ENCODE measurements at places on chromosomes 3 and 15.

GRCh38 chr3:149971403-149972075 is 844 bp upstream of the PFN2 start:
- peak; percentile 24 for DNase-seq

DNA sequence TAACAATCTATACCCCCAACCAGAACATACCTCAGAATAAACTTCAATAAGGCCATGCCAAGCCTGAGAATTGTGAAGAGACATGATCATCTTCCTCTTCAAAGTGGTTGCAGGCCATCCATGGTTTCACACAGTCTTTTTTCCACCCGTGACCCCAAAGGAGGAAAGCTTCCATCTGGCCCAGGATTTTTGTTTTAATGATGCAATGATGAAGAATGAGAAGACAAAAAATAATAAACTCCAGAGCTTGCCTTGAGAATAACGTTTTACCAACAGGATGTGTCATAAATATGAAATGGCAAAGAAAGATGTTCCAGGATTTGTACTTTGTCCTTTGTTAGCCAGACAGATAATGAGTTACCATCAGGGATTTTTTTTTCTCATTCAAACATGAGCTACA is 201.9 kb downstream of the WNT5A start:
- no peak for DNase-seq

DNA sequence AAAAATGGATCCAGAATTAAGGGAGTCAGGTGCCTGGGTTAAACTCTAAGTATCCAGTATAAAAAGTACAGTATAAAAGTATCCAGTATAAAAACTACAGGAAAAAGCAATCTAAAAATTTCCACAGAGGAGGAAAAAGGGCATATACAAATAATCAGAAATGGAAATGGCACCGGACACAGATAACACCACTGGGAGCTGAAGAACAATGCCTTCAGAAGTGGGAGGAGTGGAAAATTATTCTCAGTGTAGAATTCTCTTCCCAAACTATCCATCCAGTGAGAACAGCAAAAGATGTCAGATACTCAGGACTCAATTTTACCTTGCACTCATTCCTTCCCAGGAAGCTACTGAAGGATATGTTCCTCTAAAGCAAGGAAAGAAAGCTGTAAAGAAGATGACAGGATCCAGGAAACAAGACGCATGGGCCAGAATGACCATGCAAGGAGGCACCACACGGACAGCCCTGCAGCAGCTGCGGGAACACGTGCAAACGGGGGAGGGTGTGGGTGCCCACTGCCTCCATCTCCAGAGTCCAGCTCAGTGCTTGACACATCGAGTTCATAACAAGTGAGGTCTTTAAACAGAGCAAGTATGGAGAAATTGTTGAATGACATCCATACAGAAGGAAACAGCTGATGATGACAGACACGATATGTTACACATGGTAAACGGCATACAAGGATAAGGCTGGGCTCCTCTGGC is 68.5 kb downstream of the CHSY1 start:
- no peak for DNase-seq

DNA sequence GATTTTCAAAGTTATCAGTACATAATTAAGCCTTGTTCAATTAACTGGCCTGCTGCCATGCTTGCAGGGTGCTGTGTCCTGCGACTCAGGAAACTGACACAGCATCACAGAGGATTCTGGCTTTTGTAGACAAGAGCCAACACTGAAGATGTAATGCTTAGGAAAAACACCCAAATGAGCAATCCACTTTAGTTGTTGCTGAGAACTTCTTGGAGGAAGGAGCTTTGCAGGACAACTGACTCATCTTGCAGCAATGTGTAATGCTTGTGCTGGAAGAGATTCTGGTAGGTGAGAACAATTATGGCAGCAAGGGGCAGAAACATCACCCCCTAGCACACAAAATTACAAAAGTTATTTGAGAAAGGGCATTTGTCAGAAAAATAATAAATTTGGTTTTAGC is 67.6 kb downstream of the NLGN1 start:
- DNase-seq, result no peak

DNA sequence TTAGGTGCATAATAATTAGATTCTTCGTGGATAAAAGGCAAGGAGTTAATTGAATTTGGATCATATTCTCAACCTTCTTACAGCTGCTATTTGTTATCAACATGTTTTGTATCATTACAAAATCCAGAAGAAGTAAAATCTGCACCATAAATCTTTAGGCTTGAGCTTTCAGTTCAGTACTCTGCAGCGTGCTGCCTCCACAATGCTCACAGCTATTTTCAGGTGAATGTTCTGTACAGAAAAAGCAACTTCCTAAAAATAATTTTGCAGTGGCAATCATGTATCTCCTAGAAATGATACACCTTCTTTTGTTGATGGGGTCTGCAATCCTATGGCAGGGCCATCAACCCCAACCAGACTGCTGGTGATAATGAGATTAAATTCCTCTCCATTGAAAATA is 220.9 kb upstream of the CTNNB1 start:
- no peak for DNase-seq

DNA sequence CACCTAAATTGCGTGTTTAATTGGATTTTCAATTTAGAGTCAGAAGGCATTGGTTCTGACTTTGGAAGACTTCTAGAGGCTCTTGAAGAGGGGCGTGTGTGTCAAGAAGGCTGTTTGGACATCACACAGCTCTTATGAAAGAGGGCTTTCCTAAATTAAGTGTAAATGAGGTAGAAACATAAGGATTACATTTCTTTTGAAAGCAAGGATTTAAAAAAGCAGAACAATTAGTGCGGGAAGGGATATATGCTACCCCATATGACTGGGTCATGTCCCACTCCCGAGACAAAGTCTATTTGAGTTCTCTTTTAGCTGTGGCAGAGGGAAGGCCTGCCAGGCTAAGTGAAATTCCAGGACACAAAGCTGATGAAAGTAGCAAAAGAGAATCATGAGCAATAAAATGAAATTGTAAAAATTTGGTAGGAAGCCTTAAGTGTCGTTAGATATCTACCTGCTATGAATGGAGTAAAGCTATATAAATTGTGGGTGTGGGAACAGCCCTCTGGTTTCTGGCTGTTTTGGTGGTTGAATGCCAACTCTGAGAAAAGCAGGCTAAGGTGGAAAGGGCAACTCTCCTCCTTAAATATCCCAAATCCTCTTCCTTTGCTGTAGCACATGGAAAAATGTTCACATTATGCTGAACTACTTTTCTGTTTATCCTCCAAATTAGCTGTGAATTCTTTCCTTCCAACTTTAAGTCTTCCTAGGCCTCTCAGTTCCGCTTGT is 100.6 kb upstream of the TSC22D2 start:
- DNase-seq, result no peak

DNA sequence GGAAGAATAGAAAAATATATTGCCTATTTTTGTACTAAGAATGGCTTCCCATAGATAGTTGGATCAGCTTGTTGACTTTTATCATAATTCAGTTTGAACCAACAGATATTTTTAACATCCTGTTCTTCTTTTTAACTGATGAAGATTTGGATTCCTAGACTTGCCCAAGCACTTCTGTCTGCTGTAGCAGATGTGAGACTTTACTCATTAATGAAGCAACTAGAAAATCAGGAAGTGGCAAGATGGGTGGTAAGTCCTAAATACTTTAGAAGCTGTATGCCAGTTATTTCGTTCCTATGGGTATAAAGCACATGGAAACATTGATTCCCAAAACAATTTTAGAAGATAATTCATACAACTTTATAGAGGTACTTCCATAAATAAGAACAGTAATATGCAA is 8.4 kb downstream of the PIGB start:
- DNase-seq, result no peak

DNA sequence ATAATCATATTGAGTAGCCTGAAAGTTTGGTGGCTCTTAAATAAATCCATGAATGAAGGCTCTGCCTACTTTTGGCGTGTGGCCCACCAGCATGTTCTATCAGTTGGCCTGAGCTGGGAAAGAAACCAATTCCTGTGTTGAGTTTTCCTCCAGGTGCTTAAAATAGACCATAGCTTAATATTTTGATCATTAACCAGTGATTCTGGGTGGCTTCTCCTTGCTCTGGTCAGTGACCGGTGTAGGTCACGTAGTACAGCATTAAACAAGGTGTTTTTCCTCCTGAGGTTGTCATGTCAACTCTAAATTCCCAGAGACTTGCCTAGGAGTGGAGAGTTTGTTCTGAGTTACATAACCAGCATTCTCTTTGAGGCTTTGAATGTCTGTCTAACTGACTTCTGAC is 1.3 kb downstream of the HHLA2 start:
- DNase-seq, result no peak

DNA sequence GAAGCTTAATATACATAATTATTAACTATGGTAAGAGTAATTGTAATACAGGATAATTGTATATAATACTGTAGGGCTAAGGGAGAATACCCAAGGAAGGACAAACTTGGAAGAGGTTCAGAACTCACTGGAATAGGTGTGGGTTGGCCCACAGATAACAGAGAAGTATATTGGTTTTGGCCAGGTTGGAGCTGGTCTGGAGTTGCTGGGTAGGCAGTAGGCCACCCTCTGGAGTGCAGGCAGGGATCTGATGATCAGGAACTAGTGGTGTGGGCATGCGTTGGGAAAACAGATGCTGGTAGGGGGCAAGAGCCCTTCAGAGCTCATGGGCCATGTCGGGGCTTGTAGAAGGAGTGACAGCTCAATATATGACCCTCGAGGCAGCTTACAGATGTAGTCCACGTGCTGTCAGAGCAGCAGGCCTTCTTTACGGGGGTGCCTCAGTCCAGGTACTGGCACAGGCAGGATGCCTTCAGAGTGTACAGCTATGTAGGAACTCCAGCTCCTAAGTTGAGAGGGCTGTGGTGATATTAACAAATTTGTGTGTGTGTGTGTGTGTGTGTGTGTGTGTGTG is 12.4 kb downstream of the IREB2 start:
- DNase-seq, result no peak

DNA sequence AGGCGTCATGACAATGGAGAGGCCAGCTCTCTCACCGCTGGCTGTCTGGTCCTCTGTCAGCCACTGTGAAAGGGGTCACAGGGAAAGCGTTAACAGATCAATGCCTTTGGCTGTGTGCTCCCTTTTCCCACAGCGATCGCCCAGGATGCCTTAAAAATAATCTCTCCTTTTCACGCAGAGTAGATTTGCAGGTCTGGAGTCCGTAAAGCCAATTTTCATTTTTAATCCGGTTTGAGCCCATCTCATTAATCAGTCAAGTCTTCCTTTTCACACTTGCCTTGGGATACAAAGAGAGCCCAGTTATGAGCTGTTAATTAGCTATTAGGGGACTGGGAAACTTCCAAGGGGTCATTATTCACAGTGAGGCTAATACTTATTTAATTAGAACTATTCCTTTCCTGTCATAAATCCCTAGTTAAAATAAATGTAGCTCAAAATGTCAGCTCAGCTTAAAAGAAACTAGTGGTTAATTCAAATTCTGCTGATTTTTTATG is 104.3 kb upstream of the RASGRP1 start:
- no peak for DNase-seq

DNA sequence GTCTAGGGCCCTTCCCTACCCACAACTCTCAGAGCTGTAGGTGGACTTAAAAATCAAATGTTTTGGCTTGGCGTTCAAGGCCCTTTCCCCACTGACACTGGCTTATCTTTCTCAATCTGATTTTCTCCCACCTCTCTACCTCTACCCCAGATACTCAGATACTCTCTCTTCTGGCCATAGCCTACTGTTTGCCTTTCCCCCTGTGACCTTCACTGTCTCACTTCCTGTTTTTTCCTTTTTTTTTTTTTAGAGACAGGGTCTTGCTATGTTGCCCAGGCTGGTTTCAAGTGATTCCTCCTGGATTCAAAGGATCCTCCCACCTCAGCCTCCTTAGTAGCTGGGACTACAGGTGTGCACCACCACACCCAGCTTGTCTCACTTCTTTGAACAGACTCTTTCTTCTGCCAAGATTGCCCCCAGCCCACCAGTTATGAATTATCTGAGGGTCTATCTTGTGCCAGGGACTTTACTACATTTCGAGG is 4.6 kb downstream of the CHRNB4 start:
- no peak for DNase-seq

- no peak for DNase-seq
Measured at GRCh38 chr3:195548006-195548405, 4.9 kb upstream of the PPP1R2 start.

DNA sequence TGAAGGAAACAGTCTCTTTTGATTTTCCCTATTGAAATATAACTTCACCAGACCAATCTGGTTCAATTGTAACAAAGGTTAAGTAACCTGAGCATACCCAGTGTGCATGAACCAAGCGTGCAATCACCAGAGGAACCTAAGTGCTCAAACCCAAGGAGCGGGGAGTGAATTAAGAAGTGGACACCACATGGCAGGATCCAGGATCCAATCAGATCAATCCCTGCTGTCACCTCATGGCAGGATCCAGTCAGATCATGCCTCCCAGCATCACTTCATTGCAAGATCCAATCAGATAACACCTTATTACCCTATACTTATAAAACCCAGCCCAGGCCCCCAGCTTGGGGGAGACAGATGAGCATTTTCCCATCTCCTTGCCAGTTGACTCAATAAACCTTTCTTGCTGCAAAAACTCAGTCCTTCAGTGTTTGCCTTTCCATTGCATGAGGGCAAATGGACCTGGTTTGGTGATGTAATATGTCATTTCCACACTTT is 38.9 kb upstream of the RNU6-1 start:
- DNase-seq, result no peak

- no peak for DNase-seq
Measured at GRCh38 chr15:67146875-67147381, 81.5 kb downstream of the SMAD3 start.

DNA sequence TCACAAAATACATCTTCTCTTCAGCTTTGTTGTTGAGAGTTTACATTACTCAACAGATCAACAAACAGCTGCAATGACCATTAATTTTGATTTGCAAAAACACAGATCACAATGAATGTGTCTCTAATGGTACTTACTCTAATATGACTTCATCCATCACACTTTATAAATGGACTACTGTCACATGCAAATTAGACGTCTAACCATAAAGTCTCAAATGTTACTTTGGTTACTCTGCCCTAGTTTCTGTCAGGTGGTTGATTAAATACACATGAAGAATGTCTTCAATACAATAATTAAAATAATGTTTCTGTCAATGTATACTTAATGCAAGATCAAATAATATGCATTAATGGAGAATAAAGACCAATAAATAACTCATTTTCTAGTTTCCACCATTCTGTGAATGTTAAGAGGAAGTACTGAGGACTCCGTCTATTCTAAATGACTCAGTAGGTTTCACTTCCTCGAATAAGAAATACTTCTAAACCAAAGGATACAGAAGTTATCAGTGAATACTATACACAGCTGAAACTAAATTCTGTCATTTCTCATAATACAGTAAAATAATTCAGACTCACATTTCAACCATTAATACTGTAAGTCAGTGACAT is 145.8 kb downstream of the CBLB start:
- no peak for DNase-seq

- no peak for DNase-seq
Measured at GRCh38 chr15:76380249-76380648, 43.7 kb downstream of the ISL2 start.

- no peak for DNase-seq
Measured at GRCh38 chr3:10408680-10409079, 87.8 kb upstream of the SEC13 start.

DNA sequence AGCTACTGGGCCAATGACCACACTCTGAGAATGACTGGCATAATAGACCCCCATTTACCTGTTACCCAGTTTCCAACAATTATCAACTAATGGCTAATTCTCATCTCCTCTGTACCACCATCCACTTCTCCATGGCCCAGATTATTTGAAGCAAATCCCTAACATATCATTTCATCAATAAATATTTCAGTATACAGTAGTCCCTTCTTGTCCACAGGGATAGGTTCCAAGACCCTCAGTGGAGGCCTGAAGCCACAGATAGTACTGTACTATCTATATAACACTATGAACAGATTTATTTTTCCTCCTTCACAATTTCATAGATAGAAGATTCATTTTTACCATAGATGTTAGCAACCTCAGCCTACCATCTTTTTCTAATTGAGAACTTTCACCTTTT is 68.3 kb downstream of the IFT80 start:
- no peak for DNase-seq

All from activated T-cell treated with anti-CD3 and anti-CD28 coated beads for 1 hour (primary cell).